Natural killer cell (primary cell): ENCODE measurements at places on chromosomes 2 and 18.

DNA sequence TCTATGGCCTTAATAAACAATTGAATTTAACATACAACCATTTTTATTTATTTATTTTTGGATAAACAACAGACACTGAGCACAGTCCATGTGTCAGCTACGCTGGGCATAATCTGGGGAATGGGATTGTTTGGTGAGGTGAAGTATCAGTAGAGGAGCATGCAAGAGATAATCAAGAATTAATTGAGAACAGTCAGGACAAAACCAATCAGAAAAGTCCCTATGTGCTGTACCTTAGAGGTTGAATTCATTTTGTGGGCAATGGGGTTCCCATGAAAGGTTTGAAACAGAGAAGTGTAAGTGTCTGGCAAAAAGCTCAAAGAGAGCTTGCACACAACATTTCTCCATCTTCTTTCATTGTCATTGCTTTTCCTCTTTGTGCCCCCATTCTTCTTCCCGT, 198.2 kb downstream of the RNF144A start:
- no peaks in the 10 kb centered on the region for H3K4me1 ChIP-seq
- no peaks in the 10 kb centered on the region for H3K27me3 ChIP-seq
- no peak for DNase-seq
- no peaks in the 10 kb centered on the region for H3K36me3 ChIP-seq

DNA sequence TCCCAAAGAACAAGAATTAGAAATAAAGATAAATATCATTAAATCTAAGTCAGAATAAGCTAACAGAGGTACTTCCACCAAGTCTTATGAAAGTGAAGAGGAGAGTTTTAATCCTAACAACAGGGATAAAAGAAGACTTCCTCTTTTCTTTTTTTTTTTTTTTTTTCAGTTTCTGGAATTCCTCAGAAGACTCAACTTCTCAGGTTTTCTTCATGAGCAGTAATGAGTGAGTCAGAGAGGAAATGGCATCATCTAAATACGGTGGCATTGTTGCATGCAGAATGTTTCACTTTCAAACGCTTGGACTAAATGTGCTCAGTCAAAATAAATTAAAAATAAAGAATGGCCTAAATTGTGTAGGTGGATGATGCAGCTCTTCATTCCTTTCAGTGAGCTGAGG, 45.6 kb upstream of the ARHGAP15 start:
- no peaks in the 10 kb centered on the region for H3K4me1 ChIP-seq
- no peaks in the 10 kb centered on the region for H3K27me3 ChIP-seq
- no peak overlapping the region for H3K4me3 ChIP-seq
- DNase-seq: no peak

- no peak for DNase-seq
- no peak overlapping the region for H3K4me3 ChIP-seq
- peaks cover 10% of the 10 kb centered on the region for H3K4me1 ChIP-seq
- no peak overlapping the region for H3K27ac ChIP-seq
Measured at GRCh38 chr18:48698707-48699106, 159.9 kb downstream of the CTIF start.

- no peak overlapping the region for H3K27ac ChIP-seq
- peaks cover 20% of the 10 kb centered on the region for H3K36me3 ChIP-seq
- no peak overlapping the region for H3K4me3 ChIP-seq
- peaks cover 4% of the 10 kb centered on the region for H3K4me1 ChIP-seq
- no peak for DNase-seq
Measured at GRCh38 chr18:24063121-24063731, 48.7 kb downstream of the TTC39C start.

DNA sequence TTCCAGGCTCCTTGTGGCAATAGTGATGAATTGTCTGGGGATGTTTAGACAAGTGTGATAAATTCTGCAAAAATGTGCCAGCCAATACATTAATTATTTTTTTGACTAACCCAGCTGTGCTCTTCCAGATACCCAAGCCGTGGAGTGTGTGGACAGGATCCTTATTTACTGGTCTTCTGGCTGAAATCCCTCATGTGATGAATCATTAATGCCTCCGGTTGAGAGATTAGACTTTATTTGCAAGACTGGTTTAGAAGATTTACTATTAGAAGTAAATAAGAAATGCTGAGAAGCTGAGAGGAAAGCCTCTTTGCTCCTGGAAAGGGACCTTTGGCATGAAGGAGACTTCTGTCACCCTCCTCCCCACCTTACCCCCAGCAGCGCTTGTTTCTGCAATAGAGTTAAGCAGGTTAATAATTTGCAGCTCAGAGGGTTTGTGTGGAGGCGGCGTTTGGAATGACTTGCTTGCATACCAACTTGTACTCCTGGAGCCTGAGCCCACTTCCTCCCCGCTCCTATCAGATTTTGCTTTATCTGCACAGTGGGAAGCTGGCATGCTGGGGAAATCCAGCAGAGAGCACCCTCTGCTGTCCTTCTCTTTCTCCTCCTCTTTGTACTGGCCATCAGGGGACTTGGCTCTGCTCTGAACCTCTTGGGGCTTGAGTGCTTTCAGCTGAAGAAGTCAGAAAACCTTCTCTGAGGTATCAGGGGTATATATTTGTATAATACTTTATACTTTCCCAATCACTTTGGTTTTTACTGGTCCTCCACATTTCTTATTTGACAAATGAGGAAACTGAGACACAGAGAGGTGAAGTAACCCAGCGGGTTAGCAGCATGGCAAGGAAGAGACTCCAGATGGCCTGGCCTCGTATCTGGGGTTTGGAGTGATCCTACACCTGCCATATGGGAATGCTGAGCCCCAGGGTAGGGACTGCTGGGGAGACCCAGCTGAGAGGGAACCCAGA, 16.3 kb downstream of the SLC3A1 start:
- H3K4me3 ChIP-seq: no peak overlapping the region
- H3K27ac ChIP-seq: no peak overlapping the region
- no peak for DNase-seq
- no peaks in the 10 kb centered on the region for H3K36me3 ChIP-seq
- no peaks in the 10 kb centered on the region for H3K27me3 ChIP-seq
- no peaks in the 10 kb centered on the region for H3K4me1 ChIP-seq

GRCh38 chr2:195051401-195051800, 605.6 kb upstream of the SLC39A10 start:
- no peak overlapping the region for H3K4me3 ChIP-seq
- H3K4me1 ChIP-seq: no peaks in the 10 kb centered on the region
- no peak for DNase-seq

GRCh38 chr2:140786585-140786984, 1344.2 kb downstream of the LRP1B start:
- no peak overlapping the region for H3K4me3 ChIP-seq
- no peak for DNase-seq
- no peaks in the 10 kb centered on the region for H3K27me3 ChIP-seq
- no peak overlapping the region for H3K27ac ChIP-seq

GRCh38 chr18:50790948-50791347, 28.9 kb downstream of the MRO start:
- no peaks in the 10 kb centered on the region for H3K4me1 ChIP-seq
- H3K36me3 ChIP-seq: no peaks in the 10 kb centered on the region
- H3K4me3 ChIP-seq: no peak overlapping the region
- no peak for DNase-seq

- peaks cover 13% of the 10 kb centered on the region for H3K36me3 ChIP-seq
- H3K4me3 ChIP-seq: no peak overlapping the region
- no peak overlapping the region for H3K27ac ChIP-seq
- no peak for DNase-seq
Measured at GRCh38 chr2:223915071-223915470, 30.1 kb downstream of the WDFY1 start.

GRCh38 chr2:238567067-238567855, 140.5 kb downstream of the ASB1 start:
- H3K27ac ChIP-seq: no peak overlapping the region
- no peak for DNase-seq
- no peaks in the 10 kb centered on the region for H3K4me1 ChIP-seq
- H3K4me3 ChIP-seq: no peak overlapping the region

- H3K4me3 ChIP-seq: no peak overlapping the region
- H3K4me1 ChIP-seq: no peaks in the 10 kb centered on the region
- H3K36me3 ChIP-seq: no peaks in the 10 kb centered on the region
Measured at GRCh38 chr2:149926149-149926548, 338.6 kb upstream of the MMADHC start.

DNA sequence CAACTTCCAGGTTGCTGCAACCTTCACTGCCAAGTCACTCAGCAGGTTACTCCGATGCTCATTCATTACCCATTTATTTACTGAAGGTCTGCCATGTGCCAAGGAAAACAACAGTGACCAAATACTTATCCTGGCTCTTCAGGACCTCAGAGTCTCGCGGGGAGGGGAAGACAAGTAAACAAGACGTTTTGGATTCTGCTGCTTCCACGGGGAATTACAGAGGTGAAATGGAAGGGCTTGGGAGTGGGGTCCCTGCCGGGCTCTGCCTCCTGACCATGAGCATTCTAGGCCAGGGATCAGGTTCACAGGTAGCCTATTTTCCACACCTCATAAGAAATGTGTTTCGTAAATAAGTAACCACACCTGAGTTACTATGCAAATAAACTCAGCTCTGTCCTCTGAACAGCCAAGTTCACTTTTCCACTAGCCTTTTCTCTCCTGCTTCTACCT, 68.1 kb downstream of the CLHC1 start:
- no peak for DNase-seq
- H3K4me1 ChIP-seq: peaks cover 3% of the 10 kb centered on the region
- no peak overlapping the region for H3K4me3 ChIP-seq
- H3K36me3 ChIP-seq: no peaks in the 10 kb centered on the region

DNA sequence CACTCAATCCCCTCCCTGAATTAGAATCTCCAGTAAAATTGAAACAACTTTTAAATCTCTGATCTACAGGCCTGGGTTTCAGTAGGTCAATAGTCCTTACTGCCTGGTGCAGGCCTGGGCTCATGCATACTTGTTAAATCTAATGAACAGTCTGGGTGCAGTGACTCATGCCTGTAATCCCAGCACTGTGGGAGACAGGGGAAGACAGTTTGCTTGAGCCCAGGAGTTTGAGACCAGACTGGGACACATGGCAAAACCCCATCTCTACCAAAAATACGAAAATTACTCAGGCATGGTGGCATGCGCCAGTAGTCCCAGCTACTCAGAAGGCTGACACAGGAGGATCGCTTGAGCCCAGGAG, 94.7 kb upstream of the SP3 start:
- no peaks in the 10 kb centered on the region for H3K27me3 ChIP-seq
- no peak overlapping the region for H3K27ac ChIP-seq
- DNase-seq: no peak
- H3K4me3 ChIP-seq: no peak overlapping the region
- H3K4me1 ChIP-seq: no peaks in the 10 kb centered on the region

DNA sequence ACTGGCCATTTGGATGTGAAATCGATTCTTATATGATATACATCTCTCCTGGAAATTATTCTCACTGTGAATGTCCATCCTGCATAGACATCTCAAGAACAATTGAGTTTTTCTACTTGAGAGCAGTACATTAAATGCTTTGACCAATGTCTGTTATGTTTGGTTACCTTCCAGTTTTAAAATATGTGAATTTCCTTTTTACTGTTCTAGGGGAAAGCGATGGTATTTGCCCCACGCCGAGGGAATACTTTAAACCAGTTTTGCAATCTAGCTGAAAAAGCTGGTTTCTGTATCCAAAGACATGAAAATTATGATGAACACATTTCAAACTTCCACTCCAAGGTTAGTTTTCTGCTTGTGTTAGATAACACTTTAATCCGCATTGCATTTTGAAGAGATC, 175.3 kb upstream of the SIX3 start:
- H3K36me3 ChIP-seq: no peaks in the 10 kb centered on the region
- H3K4me1 ChIP-seq: no peaks in the 10 kb centered on the region
- no peak overlapping the region for H3K27ac ChIP-seq

GRCh38 chr2:120681181-120681580, 54.5 kb upstream of the GLI2 start:
- no peak overlapping the region for H3K27ac ChIP-seq
- no peak for DNase-seq
- peaks cover 5% of the 10 kb centered on the region for H3K4me1 ChIP-seq
- no peak overlapping the region for H3K4me3 ChIP-seq
- no peaks in the 10 kb centered on the region for H3K36me3 ChIP-seq

- no peaks in the 10 kb centered on the region for H3K27me3 ChIP-seq
- H3K4me1 ChIP-seq: no peaks in the 10 kb centered on the region
- H3K27ac ChIP-seq: no peak overlapping the region
- no peaks in the 10 kb centered on the region for H3K36me3 ChIP-seq
- DNase-seq: no peak
Measured at GRCh38 chr18:74796841-74797576, 199.3 kb downstream of the ZNF407 start.

GRCh38 chr2:126896471-126896870, 2.2 kb upstream of the TEX51 start:
- H3K27ac ChIP-seq: no peak overlapping the region
- no peaks in the 10 kb centered on the region for H3K4me1 ChIP-seq
- no peaks in the 10 kb centered on the region for H3K36me3 ChIP-seq
- no peak overlapping the region for H3K4me3 ChIP-seq

- no peak overlapping the region for H3K4me3 ChIP-seq
- H3K4me1 ChIP-seq: no peaks in the 10 kb centered on the region
- DNase-seq: no peak
- no peak overlapping the region for H3K27ac ChIP-seq
- no peaks in the 10 kb centered on the region for H3K36me3 ChIP-seq
Measured at GRCh38 chr2:222440673-222441422, 16.5 kb downstream of the SGPP2 start.

DNA sequence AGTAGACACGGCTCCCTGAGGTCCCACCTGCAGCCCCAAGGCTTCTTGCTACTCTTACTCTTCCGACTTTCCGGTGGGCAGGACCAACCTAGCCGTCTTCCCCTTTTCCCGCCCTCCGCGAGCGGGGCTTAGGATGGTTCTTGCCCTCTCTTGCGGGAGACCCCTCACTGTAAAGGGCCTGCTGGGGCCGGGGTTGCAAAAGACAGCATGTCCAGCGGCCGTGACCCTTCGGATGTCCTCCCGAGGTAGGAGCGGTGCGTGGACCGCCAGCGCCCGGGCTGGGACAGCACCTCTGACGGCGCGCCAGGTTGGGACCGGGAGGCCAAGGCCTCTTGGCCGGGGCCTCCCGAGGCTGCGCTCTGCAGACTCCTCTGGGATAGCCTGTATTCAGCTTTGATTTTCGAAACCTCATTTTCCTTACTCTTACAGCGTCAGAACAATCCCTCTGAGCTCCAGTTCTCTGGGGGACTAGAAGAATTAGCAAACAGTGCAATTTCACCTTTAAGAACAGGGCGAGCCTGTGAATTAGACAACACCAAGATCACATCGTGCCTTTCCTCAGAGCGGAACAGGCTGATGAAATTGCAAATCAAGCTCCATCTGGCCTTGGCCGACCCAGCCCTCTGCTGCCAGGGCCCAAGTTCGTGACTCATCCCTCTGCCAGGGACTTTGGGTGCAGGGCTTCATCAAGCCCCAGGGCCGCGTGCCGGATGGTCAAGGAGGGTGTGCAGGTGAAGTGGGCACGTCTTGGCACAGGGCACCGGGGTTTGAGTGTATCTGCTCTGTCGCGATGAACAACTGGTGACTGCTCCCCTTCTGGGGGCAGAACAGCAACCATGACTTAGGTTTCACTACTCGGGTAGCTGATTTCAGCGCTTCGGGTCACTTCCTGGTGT, 777 bp downstream of the MOCOS start:
- H3K27ac ChIP-seq: no peak overlapping the region
- H3K4me1 ChIP-seq: peaks cover 16% of the 10 kb centered on the region
- DNase-seq: peak; percentile 32
- H3K36me3 ChIP-seq: no peaks in the 10 kb centered on the region
- H3K27me3 ChIP-seq: peaks cover 6% of the 10 kb centered on the region
- peak overlapping the region; percentile 80 for H3K4me3 ChIP-seq

- no peak overlapping the region for H3K4me3 ChIP-seq
- no peak for DNase-seq
- no peaks in the 10 kb centered on the region for H3K36me3 ChIP-seq
- H3K27ac ChIP-seq: no peak overlapping the region
Measured at GRCh38 chr2:174719016-174719415, 45.3 kb downstream of the CHRNA1 start.

- DNase-seq: peak; percentile 25
- H3K27me3 ChIP-seq: no peaks in the 10 kb centered on the region
- no peaks in the 10 kb centered on the region for H3K4me1 ChIP-seq
- no peaks in the 10 kb centered on the region for H3K36me3 ChIP-seq
- no peak overlapping the region for H3K4me3 ChIP-seq
Measured at GRCh38 chr2:131394147-131394931, 30.4 kb upstream of the RAB6D start.
